ENCODE measurements at places on chromosomes 5 and 9.

- DNase-seq, result no peak
Observed at GRCh38 chr5:125612181-125612721, 811.0 kb upstream of the GRAMD2B start.

- no peak for DNase-seq
Observed at GRCh38 chr5:158701406-158702177, 398.1 kb downstream of the EBF1 start.

GRCh38 chr5:33401482-33402390 is 39.0 kb upstream of the TARS1 start:
- DNase-seq, result no peak

- DNase-seq, result no peak
Observed at GRCh38 chr9:130884542-130885483, 11.8 kb downstream of the QRFP start.
